Activated T-cell treated with anti-CD3 and anti-CD28 coated beads for 4 hours (primary cell): ENCODE measurements at places on chromosomes 7 and 10.

- DNase-seq, result no peak
These were observed 268.7 kb downstream of the CELF2 start for GRCh38 chr10:11286261-11286852.

DNA sequence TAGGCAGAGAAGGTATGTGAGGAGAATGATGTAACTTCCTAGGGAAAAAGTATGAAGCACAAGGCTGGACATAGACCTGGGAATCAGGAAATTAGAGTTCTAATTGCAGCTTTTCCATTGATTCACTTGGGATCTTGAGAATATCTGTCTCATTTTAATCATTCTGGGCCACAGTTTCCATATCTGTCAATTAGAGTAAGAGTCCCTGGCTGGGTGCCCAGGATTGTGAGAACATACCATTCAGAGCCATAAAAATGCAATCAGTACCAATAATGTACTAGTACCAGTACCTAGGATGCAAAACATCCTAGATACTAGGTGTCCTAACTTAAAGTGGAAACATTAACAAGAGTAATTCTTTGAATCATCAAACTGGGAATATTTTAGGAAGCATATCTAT lies 29.6 kb downstream of the CAV1 start:
- no peak for DNase-seq

- no peak for DNase-seq
These were observed 990.6 kb upstream of the PHF14 start for GRCh38 chr7:9983048-9983447.

- DNase-seq, result no peak
These were observed 2.3 kb downstream of the HOXA10 start for GRCh38 chr7:27171637-27172314.
